ENCODE measurements at places on chromosomes 4 and X. TPM values are rescaled to one million over a fixed set of nuclear protein-coding genes. Genes with fewer than 3 reads are reported as not detected.

ADH1A gene
- polyA plus RNA-seq = 0.08 TPM

GDPD2 gene
- polyA plus RNA-seq = 0.15 TPM

ARMCX4 gene
- 11.5 TPM for polyA plus RNA-seq

RNF150 gene
- 13.2 TPM for polyA plus RNA-seq

GPR82 gene
- polyA plus RNA-seq = 0.44 TPM

EDA gene
- polyA plus RNA-seq = 3.8 TPM

CDK16 gene
- polyA plus RNA-seq = 56.8 TPM

RIBC1 gene
- 1.3 TPM for polyA plus RNA-seq

REELD1 gene
- polyA plus RNA-seq = 0.13 TPM

PNMA6A gene
- 0.72 TPM for polyA plus RNA-seq

GRCh38 chr4:1967512-1968149, 41.1 kb downstream of the NELFA start:
- DNase-seq = no peak

DNA sequence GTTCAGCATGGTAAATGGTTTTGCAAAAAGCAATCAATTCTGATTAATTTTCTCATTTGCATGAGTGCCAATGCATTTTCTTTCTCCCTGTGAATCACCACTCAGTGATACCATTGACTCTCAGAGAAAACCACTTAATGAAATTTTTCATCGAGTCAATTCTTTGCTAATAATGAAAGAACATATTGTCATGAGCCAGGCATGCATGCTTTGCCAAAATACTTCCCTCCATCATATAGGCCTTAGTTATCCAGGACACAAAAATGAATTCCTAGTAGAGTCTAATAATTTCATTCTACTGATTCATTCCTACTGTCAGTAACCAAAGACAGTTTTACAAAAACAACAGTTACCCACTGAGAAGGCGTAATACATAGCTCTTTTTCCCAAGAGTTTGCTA, 680.0 kb downstream of the TRIML1 start:
- DNase-seq = no peak

DNA sequence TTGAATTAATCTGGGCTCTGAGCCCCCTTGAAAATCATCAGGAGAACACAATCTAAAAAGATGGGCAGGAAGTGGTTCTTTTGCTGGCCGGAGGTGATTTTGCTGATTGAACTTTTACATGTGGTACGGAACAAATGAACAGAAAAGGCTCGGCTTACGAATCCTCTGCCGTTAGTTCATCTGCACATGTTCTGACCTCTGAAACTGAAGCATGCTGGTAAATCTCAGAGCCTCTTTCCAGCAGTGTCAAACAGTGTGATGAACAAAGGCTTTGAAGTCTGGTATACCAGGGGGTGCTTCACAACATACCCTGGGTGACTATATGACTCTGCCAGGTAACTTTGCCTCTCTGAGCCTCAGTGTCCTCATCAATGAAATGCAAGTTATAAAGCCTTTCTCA, 194.2 kb upstream of the C1QTNF7 start:
- no peak for DNase-seq

DNA sequence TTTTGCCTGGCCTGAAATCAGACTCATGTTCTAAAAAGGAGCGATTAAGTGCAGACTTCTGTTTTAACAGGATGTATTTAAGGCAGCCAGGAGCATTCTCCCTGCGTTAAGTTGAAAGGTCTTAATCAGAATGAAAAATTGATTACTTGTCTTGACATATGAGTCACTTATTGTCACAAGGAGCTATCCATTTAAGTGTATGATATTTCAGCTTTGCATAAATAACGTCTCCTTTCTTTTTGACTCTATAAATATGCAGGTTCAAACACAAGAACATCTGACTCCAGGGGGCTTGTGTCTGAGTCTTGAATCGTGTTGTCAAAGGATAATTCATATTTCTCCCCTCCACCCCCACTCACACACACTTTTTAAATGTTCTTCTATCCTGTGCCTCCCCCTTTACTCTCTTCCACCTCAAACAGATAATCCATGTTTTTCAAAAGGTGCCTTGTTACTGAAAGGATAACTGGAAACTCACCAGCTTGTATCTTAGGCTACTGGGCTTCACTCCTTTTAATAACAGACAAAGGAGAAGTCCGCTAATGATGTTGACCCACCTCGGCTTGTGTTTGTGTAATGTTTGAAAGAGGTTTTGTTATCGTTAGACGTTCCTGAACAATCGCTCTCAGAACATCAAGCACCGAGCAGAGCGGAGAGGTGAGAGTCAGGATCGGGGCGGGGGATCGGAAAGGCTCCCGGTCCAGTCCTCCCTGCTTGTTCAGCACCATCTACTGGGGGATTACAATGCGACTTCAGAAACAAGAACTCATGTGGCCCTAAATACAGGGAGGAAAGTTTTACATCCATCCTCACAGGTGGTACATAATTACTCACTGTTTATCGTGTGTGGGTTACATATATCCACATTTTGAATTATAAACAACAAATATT, 107.5 kb upstream of the RPL34 start:
- DNase-seq = peak; percentile 28

- no peak for DNase-seq
These were observed 41.7 kb upstream of the H2AZ1 start for GRCh38 chr4:99991741-99992140.

GRCh38 chr4:112704991-112705845, 68.3 kb downstream of the LARP7 start:
- peak; percentile 6 for DNase-seq

- no peak for DNase-seq
These were observed 72.9 kb upstream of the GUCY1A1 start for GRCh38 chr4:155593793-155594192.

GRCh38 chrX:70132224-70132623, 1.0 kb upstream of the IGBP1 start:
- DNase-seq = no peak

DNA sequence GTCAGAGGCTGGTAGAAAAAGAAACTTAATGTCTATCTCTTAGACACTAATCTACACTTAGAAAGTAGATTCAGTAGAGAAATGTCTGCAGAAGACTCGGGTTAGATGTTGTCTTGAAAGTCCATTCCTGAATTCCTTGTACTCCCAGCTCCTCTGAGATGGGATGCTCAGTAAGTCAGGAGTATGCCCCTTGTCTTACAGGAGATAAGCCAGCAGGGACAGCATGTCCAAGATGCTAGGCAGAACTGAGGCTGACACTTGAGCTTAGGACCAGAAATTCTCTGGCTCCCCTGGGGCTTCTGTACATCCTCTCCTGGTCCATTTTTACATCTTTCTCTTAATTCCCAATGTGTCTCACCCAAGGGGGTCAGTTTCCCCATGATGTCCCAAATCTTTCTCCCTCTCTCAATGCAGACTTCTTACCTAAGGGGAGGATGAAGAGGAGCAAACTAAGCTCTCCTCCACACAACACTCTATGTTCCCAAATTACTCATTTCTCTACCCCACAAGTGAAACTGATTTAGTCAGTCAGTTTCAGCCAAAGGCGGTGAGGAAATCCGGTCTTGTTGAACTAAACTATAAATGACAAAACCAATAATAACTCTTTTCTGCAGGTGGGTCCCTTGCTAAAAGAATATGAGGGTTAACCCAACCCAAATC, 558.2 kb upstream of the DIPK2B start:
- no peak for DNase-seq

- no peak for DNase-seq
These were observed 45.9 kb upstream of the FSTL5 start for GRCh38 chr4:162209706-162210105.

Data from urinary bladder (tissue), 4 donors.